ENCODE measurements at places on chromosomes 13 and 19. TPM values are rescaled to one million over a fixed set of nuclear protein-coding genes. Genes with fewer than 3 reads are reported as not detected.

The GDF15 gene
- not detected for total RNA-seq

DNA sequence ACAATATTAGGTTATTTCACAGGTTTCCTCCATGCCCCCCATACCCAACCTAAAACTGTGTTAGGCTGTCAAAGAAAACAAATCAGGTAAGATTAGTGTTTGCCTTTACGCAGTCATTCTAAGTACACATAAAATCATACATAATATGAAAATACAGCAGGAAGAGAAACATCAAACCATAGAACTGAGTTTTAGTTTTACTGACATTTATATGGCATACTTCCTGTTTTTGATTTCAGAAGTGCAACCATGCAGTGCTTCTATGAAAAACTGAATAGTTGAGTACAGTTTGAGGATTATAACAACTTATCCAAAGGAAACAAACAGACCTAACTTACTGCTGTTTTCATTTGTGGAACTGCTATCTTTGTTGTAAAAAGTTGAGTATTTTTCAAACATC is 91.3 kb downstream of the KCNRG start:
- no peak for DNase-seq

DNA sequence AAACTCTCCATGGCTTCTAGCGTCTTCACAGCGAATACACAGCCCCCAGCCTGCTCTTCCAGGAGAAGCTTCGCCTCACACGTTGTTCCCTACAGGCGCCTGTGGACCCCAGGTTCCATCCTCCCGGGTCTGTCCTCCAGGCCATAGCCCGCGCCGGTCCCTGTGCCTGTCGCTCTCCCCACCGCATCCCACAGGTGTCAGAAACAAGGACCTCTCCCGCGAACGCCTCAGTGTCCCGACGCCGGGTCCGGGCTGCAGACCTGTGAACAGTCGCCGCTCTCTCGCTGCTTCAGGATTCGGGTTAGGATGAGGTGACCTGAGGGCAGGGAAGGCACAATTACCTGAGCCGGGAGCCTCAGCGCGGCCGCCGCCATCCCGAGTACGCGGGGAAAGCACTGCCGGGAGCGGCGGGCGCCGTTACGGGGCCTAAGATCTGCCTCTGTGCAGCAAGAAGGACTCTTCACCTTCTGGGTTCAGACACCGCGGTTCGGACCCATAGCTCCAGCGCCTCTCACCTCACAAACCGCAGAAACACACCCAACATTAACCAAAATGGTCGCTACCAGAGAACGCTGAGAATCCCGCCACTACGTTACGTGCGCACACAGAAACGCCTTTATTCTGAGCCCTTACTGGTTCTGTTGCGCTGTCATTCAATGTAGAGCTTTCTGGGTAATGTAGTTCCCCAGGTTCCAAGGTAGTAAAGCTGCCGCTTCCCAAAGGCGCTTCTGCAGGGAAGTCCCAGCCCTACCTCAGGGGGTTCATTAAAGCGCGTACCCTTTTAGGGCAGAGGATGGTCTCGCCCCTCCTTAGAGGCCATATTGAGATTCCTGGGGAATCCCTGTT is at the start of gene ZNF418:
TSS of gene ZNF418 (minus strand) at position 583 of the 846 bp plus-strand sequence. CDS start 1,580 bp downstream, outside the sequence.
- peak; percentile 72 for DNase-seq

- DNase-seq: no peak
Measured at GRCh38 chr13:49455007-49455398, 10.9 kb downstream of the SETDB2 start.

GRCh38 chr13:56187331-56187730 is 953.4 kb upstream of the PRR20A start:
- no peak for DNase-seq

- no peak for DNase-seq
Measured at GRCh38 chr13:25241007-25241406, 46.3 kb downstream of the MTMR6 start.

- no peak for DNase-seq
Measured at GRCh38 chr19:54354761-54355160, 10.0 kb downstream of the LAIR1 start.

DNA sequence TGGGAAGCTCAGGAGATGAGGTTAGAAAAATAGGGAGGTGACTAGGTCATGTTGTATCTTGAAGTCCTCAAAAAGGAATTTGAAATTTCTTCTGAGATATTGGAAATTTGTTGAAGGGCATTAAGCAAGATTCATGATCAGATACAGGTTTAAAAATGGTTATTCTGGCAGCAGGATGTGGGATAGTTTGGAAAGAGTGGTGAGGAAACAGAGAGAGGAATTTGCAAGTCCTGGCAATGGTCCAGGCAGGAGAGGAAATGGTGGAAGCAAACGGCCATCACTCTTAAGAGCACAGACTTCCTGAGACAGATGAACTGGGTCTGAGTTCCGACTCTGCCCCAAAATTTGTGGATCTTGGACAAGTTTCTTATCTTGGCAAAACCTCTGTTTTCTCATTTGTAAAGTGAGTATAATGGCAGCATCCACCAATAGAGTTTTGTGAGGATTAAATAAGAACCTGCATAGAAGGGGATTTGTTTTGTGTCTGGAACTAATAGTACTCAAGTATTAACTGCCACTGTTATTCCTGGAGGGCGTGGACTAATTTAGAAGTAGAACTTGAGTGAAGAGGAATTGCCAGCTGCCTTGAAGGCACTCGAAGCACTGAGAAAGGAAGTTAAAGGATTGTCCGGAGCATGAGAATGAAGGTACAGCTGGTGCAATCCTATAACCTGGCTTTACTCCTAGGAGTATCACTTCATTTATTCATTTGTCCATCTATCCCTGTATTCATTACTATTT is 99.6 kb downstream of the CCNA1 start:
- no peak for DNase-seq

The PSG7 gene
- not detected for total RNA-seq

The CEACAM20 gene
- total RNA-seq: not detected
